ENCODE measurements at places on chromosomes 5 and 9. TPM values are rescaled to one million over a fixed set of nuclear protein-coding genes. Genes with fewer than 3 reads are reported as not detected.

DNA sequence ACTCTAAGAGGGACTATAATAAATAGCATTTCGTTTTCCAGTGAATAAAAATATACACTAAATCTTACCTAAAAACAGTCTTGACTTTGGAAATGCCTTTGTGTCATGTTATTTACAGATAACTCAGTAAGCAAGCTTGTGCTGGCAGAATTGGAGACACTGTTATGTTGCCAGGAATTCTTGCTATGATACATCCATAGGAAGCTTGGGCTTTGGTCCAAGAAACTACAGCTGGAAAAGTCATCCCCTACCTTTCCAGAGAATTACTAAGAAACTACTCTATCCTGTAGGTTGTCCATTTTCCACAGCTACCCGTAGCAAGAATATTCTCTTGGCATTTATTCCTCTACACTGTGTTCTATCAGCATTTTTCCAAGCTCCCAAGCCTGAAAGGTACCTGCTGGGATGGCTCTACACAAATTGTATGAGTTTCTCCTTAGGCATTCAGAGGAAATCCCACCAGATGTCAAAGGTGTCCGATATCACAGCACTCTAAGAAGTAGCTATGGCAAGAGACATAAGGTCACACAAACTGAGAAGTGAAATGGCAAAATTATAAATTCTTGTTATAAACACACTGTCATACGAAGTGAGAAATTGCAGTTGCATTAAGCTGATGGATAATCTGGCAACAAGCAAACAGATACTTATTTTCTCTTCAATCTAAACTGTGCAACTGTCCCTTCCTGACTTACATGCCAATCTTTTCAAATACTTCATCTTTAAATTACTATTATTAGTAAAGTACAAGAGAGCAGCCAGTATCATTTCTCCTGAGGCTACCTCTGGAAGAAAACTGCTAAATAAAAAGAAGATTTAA lies 68.5 kb downstream of the MCTP1 start:
- H3K36me3 ChIP-seq: no peaks in the 10 kb centered on the region
- no peaks in the 10 kb centered on the region for H3K4me1 ChIP-seq
- no peaks in the 10 kb centered on the region for H3K27me3 ChIP-seq
- DNase-seq: no peak
- no peak overlapping the region for H3K27ac ChIP-seq
- no peak overlapping the region for H3K4me3 ChIP-seq

DNA sequence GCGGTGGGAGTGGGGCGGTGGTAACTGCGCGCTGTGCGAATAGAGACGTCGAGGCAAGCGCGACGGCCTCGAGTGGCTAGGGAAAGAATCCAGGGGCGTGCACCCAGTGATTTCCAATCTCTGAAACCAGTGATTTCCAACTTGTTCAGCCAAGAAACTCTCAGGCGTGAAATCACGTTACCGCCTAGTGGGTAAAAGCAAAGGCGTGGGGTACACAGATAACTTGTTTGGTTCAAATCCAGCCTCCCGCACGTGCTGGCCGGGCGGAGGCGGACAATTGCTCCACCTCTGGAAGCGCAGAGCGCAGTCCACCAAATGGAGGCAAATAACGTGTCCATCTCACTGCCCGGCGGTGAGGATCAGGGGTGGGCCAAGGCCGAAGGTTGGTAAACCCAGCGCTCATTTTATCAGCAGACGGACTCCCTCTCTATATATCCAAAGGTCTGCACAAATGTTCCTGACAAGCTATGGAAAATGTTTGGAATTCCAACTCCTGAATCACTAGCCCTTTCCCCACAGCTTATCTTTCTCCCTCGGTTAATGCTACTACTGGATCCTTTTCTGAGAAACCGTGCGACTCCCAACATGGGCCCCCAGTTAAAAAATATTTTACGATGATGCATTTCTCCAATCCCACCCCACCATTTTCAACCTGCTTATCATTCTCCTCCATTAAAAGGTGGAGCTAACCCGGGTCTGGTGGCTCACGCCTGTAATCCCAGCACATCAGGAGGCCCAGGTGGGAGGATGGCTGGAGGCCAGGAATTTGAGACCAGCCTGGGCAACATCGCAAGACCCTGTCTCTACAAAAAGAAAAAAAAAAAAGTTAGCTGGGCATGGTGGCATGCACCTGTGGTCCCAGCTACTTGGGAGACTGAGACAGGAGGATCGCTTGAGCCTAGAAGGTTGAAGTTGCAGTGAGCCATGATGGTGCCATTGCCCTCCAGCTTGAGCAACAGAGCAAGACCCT lies 950 bp upstream of the FNBP1 start:
- DNase-seq: peak; percentile 54
- H3K4me1 ChIP-seq: peaks cover 30% of the 10 kb centered on the region
- peaks cover 12% of the 10 kb centered on the region for H3K27me3 ChIP-seq

DNA sequence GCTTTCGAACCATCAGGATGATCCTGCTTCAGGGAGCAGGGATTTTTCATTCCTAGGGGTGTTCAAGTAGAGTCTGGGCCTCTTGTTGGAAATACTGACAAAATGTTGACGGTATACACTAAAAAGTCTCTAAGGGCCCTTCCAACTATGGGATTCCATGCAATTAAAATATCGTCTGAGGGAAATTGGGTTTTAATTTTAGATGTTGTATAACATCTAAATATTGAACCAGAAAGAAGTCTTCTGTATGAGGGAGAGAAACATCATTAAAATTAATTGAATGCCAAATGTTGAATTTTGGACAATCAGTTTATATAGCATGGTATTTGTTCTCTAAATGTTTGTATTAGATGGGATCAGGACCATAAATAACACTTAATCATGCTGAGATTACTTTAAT lies 25.7 kb upstream of the DAB2 start:
- no peaks in the 10 kb centered on the region for H3K36me3 ChIP-seq
- no peak overlapping the region for H3K27ac ChIP-seq
- H3K4me3 ChIP-seq: no peak overlapping the region
- DNase-seq: no peak

- no peak for DNase-seq
- H3K27ac ChIP-seq: peak overlapping the region; percentile 14
- H3K36me3 ChIP-seq: no peaks in the 10 kb centered on the region
- no peak overlapping the region for H3K4me3 ChIP-seq
Observed at GRCh38 chr5:69042500-69042899, 51.3 kb upstream of the SLC30A5 start.

- no peak overlapping the region for H3K4me3 ChIP-seq
- no peaks in the 10 kb centered on the region for H3K4me1 ChIP-seq
- peak; percentile 36 for DNase-seq
- H3K27ac ChIP-seq: no peak overlapping the region
- no peaks in the 10 kb centered on the region for H3K27me3 ChIP-seq
Observed at GRCh38 chr5:35924950-35925722, 13.3 kb downstream of the CAPSL start.

DNA sequence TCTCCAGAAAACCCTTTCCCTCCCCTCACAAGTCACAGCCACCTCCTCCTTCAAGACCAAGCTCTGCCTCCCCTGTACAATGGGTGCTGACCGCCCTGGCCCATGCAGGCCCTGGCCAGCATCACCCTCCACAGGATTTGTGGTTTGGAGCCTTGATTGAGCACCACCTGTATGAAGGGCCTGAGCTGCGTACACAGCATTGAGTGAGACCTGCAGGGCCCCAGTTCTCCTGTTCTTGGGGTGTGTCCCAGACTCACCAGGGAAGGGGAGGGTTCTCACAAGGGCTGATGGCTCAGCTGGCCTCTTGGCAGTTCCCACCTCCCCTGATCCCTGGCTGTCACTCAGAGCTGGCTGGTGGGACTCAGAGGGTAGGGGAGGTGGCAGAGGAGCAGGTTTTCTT lies 63.7 kb upstream of the IER5L start:
- no peak for DNase-seq
- no peak overlapping the region for H3K27ac ChIP-seq
- H3K27me3 ChIP-seq: no peaks in the 10 kb centered on the region
- no peaks in the 10 kb centered on the region for H3K36me3 ChIP-seq

GRCh38 chr5:159897786-159898393 lies 18.4 kb upstream of the ADRA1B start:
- H3K4me3 ChIP-seq: no peak overlapping the region
- no peaks in the 10 kb centered on the region for H3K4me1 ChIP-seq

DNA sequence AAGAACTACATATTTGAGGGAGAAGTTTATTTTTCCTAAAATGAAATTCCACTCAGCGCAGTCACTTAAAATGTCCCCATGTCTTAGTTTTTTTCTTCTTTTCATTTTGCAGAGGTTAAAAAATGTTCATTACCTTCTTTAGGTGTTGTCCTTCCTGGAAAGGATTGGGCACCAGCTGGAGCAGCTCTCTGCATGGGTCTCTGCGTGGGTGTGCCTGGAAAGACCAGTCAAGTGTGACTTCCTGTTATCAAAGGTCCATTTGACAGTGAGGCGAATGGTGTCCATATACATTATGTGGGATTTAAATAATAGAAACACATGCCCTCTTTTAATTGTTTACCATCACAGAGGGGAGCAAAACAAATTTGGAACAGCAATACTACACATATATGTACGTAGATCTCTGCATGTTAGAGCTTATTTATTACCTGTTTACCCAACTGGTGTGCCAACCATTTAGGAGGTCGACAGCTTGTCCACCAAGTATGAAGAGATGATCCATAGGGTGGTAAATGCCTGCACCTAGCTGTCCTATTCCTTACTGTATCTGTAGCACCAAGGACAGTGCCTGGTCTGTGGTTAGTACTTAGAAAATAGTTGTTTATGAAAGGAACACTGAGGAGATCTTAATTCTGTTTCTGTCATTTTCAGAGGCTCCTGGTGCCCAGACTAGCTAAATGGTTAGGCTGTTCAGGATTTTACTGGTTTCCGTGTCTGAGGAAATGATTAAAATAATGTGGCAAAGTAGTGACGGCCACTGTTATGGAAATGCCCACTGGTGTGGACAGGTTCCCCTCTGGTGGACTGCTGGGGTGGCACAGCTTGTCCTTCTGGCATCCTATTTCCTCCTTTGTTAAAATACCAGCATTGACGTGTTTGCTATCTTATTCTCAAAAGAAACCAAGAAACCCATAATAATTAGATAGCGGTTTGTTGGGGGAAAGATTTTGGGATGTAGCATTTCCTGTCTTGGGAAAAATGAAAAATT lies 200.4 kb downstream of the MAST4 start:
- no peak overlapping the region for H3K4me3 ChIP-seq
- H3K27ac ChIP-seq: no peak overlapping the region
- H3K27me3 ChIP-seq: no peaks in the 10 kb centered on the region
- H3K4me1 ChIP-seq: no peaks in the 10 kb centered on the region
- H3K36me3 ChIP-seq: no peaks in the 10 kb centered on the region

- DNase-seq: peak; percentile 75
- H3K4me3 ChIP-seq: peak overlapping the region; percentile 90
- peak overlapping the region; percentile 91 for H3K27ac ChIP-seq
- no peaks in the 10 kb centered on the region for H3K27me3 ChIP-seq
Observed at GRCh38 chr5:138463419-138464007, 1.8 kb upstream of the EGR1 start.

DNA sequence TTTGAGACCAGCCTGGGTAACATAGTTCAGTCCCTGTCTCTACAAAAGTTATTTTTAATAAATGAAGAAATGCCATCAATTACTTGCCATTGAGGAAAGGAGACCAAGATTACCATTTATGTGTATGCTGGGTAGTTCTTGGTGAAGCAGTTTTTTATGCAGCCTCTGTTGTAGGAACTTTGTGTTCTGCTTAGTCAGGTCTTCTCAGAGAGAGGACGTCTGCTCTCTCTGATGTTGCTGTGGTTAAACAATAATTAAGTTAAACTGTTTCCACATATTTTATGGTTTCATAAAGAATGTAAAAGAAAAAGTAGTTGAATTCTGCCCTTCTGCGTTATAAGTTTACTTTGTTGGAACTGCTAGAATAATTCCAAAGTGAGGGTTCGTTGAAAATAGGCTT lies 210.5 kb downstream of the KDM4C start:
- no peaks in the 10 kb centered on the region for H3K27me3 ChIP-seq
- H3K4me3 ChIP-seq: no peak overlapping the region
- H3K4me1 ChIP-seq: no peaks in the 10 kb centered on the region
- DNase-seq: no peak
- no peaks in the 10 kb centered on the region for H3K36me3 ChIP-seq

GRCh38 chr5:74055486-74056106 lies 429.6 kb downstream of the ARHGEF28 start:
- no peak overlapping the region for H3K27ac ChIP-seq
- no peak overlapping the region for H3K4me3 ChIP-seq
- no peaks in the 10 kb centered on the region for H3K4me1 ChIP-seq
- H3K36me3 ChIP-seq: no peaks in the 10 kb centered on the region
- H3K27me3 ChIP-seq: peaks cover 7% of the 10 kb centered on the region

DNA sequence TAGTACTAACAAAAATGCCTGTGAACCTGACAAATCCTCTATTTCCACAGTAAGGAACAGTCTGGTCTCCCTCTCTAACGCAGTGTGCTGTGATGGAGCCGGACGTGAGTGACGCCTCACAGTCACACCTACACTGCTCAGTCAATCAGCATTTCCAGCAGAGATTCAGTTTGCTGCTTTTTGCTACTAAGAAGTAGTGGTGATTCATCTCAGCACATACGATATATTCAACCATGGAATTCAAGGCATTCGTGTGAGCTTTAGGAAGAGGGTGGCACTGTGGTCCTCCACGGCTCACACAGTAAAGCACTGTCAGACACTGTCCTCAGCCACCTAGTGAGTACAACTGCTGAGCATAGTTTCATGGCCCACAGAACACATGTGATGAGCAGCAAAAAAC lies 70.9 kb downstream of the SETX start:
- no peaks in the 10 kb centered on the region for H3K27me3 ChIP-seq
- H3K4me3 ChIP-seq: no peak overlapping the region
- DNase-seq: no peak
- H3K27ac ChIP-seq: no peak overlapping the region
- H3K4me1 ChIP-seq: no peaks in the 10 kb centered on the region

DNA sequence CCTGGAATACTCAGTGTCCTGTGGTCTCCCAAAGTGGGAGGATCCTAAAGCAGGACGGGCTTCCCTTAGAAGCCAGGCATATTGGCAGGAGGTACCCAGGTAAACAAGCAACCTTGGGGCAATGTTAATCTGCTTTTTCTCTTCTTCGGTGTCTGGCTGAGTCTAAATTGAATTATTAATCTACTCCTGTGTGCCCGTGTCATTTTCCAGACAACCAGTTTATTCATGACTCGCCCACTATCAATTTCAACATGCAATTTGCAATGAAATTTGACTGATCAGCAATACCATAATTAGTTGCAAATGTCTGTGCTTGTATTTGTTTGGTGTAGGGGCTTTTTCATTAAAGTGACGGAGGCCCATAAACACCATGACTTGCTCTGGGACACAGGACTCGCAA lies 32.9 kb upstream of the JADE2 start:
- H3K4me1 ChIP-seq: peaks cover 14% of the 10 kb centered on the region
- no peaks in the 10 kb centered on the region for H3K27me3 ChIP-seq
- no peak for DNase-seq
- no peak overlapping the region for H3K4me3 ChIP-seq
- H3K36me3 ChIP-seq: no peaks in the 10 kb centered on the region
- H3K27ac ChIP-seq: no peak overlapping the region

- H3K27ac ChIP-seq: no peak overlapping the region
- H3K4me3 ChIP-seq: no peak overlapping the region
- no peaks in the 10 kb centered on the region for H3K4me1 ChIP-seq
- H3K36me3 ChIP-seq: peaks cover 40% of the 10 kb centered on the region
- DNase-seq: no peak
Observed at GRCh38 chr9:112493393-112494137, 6.9 kb downstream of the KIAA1958 start.

DAB2IP gene
- total RNA-seq: 0.38 TPM

MAP1B gene
- total RNA-seq: 66.1 TPM

DIPK1B gene
- 20.4 TPM for total RNA-seq

FAM120AOS gene
- 39.6 TPM for total RNA-seq
